Esophagus mucosa (tissue), 1 donor: ENCODE measurements at places on chromosomes 12 and 14. TPM values are rescaled to one million over a fixed set of nuclear protein-coding genes. Genes with fewer than 3 reads are reported as not detected.
A peak's percentile ranks its signal among the peaks of the same experiment; 100 is the strongest.

Gene INHBE
- total RNA-seq = not detected

Gene GLI1
- 0.72 TPM for total RNA-seq

Gene PSEN1
- 48.3 TPM for total RNA-seq

Gene CLEC1A
- total RNA-seq = 0.68 TPM

Gene DDX11
- total RNA-seq = 17.7 TPM

Gene FAM222A
- 5.4 TPM for total RNA-seq

Gene SERPINA1
- total RNA-seq = 4.3 TPM

Gene RNASE1
- total RNA-seq = 8.6 TPM

Gene FOXN4
- not detected for total RNA-seq

Gene SEL1L
- 33.0 TPM for total RNA-seq

Gene SLC4A8
- 0.20 TPM for total RNA-seq

Gene GPRC5D
- not detected for total RNA-seq

Gene SRSF5
- total RNA-seq = 217 TPM

Gene BBOF1
- 2.5 TPM for total RNA-seq

Gene GNG2
- 1.5 TPM for total RNA-seq

- peak; percentile 70 for ATAC-seq
Measured at GRCh38 chr12:3214526-3215365, 137.6 kb downstream of the TSPAN9 start.

DNA sequence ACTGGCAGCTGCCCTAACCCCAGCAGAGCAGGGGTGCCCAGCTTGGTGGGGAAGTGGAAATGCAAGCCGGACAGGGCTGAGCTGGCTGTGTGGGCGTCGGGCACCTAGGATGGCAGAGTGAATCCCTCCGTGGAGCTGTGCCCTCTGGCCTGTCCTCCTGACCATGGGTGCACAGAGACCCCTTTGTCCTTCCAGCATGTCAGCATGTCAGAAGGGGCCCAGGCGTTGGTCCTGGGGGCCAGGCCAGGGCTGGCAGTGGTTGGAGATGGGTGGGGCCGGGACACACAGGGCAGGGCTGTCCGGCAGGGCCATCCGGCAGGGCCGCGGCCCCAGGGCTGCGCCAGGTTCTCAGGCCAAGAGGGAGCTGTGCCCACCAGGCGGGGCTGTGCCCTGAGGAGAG, 8.8 kb upstream of the TEX22 start:
- ATAC-seq = no peak

DNA sequence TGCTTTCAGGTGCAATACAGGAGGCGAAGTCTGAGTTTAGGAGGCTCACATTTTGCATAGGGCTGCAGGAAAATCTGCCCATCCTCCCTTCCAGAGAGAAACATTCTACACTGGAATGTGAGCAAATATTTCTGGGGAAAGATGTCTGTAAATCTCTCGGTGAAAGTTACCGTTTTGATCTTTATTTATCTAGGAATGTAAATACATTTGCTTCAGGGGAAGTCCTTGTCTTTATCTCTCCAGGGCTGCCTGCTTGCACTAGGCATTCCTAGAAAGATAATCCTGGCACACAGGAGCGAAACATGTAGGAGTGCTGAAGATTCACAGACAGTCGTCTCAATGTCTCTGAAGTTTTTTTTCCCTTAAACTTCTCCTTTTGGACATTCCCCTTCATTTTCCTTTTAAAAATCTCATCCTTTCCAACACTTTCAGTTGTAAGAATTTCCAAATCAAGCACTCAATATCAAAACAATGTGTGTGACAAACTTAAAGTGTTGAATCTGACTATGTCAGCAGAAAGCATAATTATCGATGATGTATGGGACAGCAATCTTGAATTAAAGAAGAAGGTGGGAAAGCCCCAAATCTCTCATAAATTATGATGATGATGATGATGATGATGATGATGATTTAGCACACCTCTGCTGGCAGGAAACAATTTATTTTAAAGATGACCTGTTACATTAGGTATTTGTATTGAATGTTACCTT, 113.4 kb upstream of the RESF1 start:
- ATAC-seq = no peak

GRCh38 chr12:83826112-83826511, 1086.5 kb downstream of the SLC6A15 start:
- peak; percentile 76 for ATAC-seq

DNA sequence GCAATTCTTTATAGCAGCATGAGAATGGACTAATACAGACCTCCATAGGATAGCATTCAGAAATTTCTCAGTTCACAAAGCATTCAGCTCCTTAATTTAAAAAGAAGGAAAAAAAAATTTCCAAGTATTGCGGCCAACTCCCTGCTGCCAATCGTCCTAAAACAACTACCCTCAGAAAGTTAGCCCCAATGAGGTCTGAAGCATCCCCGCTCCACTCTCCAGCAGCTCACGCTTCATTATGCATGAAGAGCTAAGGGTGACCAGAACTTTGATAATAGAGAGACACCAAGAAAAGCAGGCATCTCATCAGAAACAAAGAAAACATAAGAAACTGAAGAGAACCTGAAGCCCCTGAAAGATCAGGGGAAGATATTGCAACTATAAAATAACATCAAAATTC, 172.8 kb upstream of the NUDT4 start:
- no peak for ATAC-seq

DNA sequence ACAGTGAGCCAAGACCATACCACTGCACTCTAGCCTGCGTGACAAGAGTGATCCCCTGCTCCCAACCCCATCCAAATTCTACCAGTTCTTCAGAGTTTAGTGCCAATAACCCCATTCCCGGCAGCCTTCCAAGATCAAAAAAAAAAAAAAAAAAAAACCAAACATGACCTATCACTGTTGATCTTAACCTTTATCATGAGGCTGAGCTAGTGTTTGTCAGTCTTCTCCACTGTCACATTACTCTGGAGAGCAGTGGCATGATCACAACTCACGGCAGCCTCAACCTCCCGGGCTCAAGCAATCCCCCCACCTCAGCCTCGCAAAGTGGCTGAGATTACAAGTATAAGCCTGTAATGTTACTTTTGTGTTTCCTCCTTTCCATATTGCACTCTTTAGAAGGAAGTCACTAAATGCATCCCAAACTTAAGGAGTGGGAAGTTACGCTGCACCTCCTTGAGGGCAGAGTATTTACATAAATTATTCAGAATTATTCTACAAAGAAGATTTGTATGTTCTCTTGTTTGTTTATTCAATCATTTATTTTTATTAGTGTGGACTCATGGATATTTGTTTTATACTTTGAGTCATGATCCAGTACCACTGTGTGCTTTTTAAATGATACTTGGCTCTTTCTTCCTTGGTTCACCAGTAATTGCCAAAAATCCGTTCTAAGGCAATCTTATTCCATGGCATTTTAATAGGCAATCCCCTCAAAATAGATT, 31.5 kb upstream of the FAM222A start:
- no peak for ATAC-seq

- no peak for ATAC-seq
Measured at GRCh38 chr12:87930627-87931026, 98.6 kb downstream of the C12orf50 start.

GRCh38 chr12:42482041-42482747, 107.4 kb downstream of the PRICKLE1 start:
- no peak for ATAC-seq

- ATAC-seq = peak; percentile 99
Measured at GRCh38 chr12:75511116-75512048, at the start of gene KRR1. Gene KRR1, minus strand, starts transcription at chr12:75511609. Its CDS starts 12 bp downstream, at chr12:75511597.

- ATAC-seq = no peak
Measured at GRCh38 chr14:54146601-54147000, 190.0 kb upstream of the BMP4 start.

- no peak for ATAC-seq
Measured at GRCh38 chr14:22715186-22715812, 51.2 kb upstream of the OXA1L start.

DNA sequence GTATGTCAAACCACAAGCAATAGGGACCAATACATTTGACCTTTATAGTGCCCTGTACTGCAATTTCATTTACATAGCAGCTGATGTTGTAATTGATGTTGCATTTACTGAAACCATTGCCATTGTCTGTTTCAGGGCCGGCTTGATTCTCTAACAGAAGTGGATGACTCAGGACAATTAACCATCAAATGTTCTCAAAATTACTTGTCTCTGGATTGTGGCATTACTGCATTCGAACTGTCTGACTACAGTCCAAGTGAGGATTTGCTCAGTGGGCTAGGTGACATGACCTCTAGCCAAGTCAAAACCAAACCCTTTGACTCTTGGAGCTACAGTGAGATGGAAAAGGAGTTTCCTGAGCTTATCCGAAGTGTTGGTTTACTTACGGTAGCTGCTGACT, 216.0 kb downstream of the AKAP6 start:
- no peak for ATAC-seq

GRCh38 chr14:61281186-61281947, at the start of gene TMEM30B:
Gene TMEM30B, minus strand, starts transcription at chr14:61281338. Its CDS starts 191 bp downstream, at chr14:61281147.
- peak; percentile 96 for ATAC-seq

DNA sequence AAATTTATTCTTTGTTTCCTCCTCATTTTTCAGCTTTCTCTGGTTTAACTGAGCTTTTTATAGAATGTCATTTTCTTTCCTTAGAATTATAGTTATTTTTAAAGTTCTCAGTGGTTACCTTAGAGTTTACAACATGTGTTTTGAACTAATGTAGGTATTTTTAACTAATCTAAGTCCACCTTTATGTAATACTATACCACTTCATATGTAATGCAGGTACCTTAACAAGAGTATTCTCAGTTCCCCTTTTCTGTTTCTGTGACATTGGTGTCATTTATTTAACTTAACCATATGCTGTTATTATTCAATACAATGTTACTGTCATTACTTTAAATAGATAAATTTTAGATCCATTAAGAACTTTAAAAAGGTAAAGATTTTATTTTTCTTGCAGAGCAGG, 30.3 kb upstream of the KCNC2 start:
- ATAC-seq = no peak

- ATAC-seq = no peak
Measured at GRCh38 chr12:54164387-54165145, 24.2 kb downstream of the SMUG1 start.

- ATAC-seq = no peak
Measured at GRCh38 chr14:61706096-61706690, 10.9 kb downstream of the HIF1A start.

GRCh38 chr14:78232231-78233000, 62.2 kb downstream of the NRXN3 start:
- no peak for ATAC-seq
